ENCODE measurements at places on chromosomes 16 and 17.

GRCh38 chr17:48012654-48013053 lies 24.9 kb downstream of the COPZ2 start:
- DNase-seq, result no peak

DNA sequence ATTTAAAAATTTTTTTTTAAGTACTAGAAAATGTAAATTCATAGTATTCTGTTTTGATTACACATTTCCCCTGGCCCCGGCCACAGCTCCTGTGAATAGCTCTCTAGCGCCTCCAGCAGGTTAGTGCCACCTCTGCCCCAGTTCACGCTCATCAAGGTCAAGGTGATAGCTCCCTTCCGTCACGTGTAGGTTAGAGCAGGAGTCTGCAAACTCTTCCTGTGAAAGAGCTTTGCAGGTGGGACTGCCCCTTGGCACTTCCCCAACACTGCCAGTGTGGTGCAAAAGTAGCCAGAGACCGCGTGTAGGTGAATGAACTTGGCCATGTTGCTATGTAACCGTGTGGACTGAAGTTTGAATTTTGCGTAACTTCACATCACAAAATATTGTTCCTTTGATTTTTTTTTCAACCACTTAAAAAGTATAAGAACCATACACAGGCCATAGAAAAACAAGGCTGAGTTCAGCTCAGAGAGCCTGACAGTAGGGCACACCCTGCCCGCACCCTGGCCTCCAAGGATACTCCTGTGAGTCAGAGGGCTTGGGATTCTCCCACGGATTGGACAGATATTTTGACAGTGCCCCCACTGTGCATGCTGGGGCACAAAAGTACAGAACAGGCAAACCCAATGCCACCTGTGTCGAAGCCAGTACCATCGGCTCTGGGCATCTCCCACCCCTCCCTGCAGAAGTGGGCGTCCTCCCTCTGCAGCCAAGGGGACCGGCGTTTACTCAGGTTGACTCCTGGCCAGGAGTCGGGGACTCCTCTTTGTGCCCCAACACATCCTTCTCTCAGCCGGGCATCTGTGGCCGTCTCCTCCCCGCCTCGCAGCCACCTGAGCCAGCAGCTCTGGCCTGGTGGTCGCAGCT lies 92.0 kb upstream of the CHMP6 start:
- no peak for DNase-seq

GRCh38 chr17:83094291-83094690 lies 14.9 kb downstream of the METRNL start:
- no peak for DNase-seq

GRCh38 chr17:21368545-21369246 lies 7.5 kb upstream of the KCNJ12 start:
- no peak for DNase-seq

- no peak for DNase-seq
Observed at GRCh38 chr16:28000314-28001169, 63.0 kb downstream of the GSG1L start.
